ENCODE measurements at places on chromosomes 12 and 14. TPM values are rescaled to one million over a fixed set of nuclear protein-coding genes. Genes with fewer than 3 reads are reported as not detected.

The E2F7 gene
- total RNA-seq, result 7.7 TPM

GRCh38 chr12:49033611-49034285, 15.2 kb upstream of the PRKAG1 start:
- no peak for DNase-seq
- H3K27me3 ChIP-seq, result no peaks in the 10 kb centered on the region
- no peaks in the 10 kb centered on the region for H3K4me1 ChIP-seq
- no peak overlapping the region for H3K4me3 ChIP-seq

DNA sequence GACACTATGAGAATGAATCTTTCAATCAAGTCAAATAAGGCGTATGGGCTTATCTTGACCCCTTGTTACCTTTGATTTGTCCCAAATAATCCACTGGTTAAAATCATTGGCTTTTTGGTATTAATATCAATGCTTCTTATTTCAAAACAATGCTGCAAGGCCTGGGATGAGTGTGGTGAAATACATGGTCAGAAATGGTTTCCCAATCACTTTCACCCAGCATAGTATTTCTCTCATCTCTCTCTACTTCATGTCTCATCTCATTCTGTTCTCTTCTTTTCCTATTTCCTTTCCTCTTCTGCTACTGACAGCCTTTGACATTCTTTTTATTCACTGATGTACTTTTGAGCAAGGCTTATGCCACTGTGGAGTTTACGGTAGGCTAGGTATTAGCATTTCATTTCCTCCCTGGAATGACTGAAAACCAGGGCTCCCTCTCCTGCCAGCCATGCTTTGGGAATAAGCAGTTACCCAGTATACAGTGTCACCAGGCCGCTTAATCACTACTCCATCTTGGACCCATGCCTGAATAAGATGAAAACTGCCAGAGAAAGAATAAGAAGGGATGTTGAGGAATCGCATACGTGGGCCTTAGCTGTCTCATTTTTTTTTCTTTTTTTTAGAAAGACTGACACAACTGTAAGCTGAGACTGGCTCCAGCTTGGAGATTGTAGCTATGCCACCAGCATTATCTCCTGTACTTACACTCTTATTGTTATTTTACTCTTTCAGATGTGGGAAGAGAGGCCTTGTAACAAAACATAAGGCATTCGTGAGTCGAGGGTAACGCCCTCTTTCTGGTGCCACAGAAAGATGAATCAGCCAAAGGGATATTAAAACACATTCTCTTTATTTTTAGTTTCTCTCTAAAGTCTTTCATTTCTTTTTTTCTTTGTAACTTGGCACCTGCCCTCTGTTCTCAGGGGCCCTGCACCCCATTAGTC, 53.5 kb downstream of the IGF1 start:
- peaks cover 25% of the 10 kb centered on the region for H3K4me1 ChIP-seq
- H3K4me3 ChIP-seq, result no peak overlapping the region
- no peak for DNase-seq
- no peaks in the 10 kb centered on the region for H3K36me3 ChIP-seq
- no peaks in the 10 kb centered on the region for H3K27me3 ChIP-seq
- H3K27ac ChIP-seq, result peak overlapping the region; percentile 72

The TMEM132D gene
- total RNA-seq, result not detected

DNA sequence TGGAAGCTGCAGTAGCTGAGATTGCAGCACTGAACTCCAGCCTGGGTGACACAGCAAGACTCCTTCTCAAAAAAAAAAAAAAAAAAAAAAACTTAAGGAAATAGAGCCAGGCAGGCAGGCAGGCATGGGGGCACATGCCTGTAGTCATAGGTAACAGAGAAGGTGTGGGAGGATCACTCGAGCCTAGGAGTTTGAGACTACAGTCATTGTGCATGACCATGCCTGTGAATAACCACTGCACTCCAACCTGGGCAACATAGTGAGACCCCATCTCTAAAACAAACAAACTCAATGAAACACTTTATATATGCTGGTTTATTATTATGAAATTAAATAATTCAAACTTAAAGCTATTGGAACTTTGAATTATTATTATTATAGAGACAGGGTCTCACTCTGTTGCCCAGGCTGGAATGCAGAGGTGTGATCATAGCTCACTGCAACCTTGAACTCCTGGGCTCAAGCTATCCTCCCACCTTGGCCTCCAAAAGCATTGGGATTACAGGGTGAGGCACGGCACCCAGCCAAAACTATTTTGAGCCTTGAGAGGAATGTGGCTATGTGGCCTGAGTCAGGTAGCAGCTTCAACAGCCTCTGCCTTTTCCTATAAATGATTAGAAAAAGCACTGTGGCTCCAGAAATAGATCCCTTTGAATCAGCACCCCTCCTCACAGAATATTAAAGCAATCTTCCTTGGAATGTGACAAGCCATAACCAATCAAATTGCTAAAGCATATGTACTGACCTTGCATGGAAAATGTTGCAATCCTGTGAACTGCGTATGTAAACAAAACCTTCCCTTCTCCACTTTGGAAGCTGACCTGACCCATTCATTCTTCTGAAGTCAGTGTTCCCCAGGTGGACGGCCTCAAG, 34.7 kb upstream of the YY1 start:
- no peaks in the 10 kb centered on the region for H3K27me3 ChIP-seq
- H3K27ac ChIP-seq, result no peak overlapping the region

Measured in esophagus squamous epithelium (tissue), 5 donors.